ENCODE measurements at places on chromosomes 11 and 22. TPM values are rescaled to one million over a fixed set of nuclear protein-coding genes. Genes with fewer than 3 reads are reported as not detected.
A peak's percentile ranks its signal among the peaks of the same experiment; 100 is the strongest.

The NELL1 gene
- 10.3 TPM for total RNA-seq

DNA sequence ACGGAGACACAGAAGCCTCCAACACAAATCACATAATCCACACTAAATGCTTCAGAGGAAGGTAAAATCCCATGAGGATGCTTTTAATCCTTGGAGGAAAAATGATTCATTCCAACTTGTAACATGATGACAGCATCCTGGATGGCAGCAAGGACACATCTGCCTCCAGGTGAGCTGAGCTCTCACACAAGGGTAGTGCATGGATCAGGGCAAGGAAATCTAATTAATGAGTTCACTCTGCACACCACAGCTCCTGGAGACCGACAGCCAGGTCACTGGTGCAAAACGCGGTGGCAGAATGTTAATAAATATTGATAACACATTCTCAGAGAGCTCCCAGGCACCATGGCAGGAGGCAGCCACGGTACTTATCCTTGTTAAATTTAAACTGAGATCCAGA, 40.3 kb upstream of the CYP2D6 start:
- DNase-seq, result no peak

- DNase-seq, result no peak
These were observed 1144.5 kb upstream of the CCDC90B start for GRCh38 chr11:84430661-84431060.

The DBX1 gene
- total RNA-seq, result not detected

The RAB3IL1 gene
- 53.0 TPM for total RNA-seq

DNA sequence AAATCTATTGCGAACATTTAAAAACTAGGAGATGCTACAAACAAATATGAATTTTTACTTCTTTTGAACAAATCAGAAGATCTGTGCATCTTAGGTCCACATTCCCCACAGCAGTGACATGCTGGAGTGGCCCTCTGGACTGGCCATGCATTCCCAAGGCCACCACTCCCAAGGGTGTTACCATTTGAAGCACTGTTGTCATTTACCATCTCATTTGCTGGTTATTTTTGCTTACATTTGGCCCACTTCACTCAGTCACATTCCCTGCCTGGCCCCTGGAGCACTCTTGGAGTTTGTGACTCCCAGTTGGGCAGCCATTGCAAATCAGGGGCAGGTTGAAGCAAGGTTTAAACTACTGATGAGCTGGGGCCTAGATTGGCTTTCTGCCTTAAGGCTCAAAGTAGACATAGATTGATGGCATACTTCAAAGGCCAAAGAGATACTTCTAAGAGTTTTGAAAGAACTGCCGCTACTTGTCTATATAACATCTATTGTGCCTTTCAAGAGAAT, 8.5 kb upstream of the ZNRF3 start:
- DNase-seq, result no peak

GRCh38 chr11:122676638-122677037, 21.1 kb downstream of the UBASH3B start:
- DNase-seq, result no peak

- no peak for DNase-seq
These were observed 50.9 kb downstream of the AP2A2 start for GRCh38 chr11:976431-977160.

- peak; percentile 28 for DNase-seq
These were observed 137.7 kb downstream of the WT1 start for GRCh38 chr11:32297611-32298011.

- no peak for DNase-seq
These were observed 14.0 kb downstream of the MICALL1 start for GRCh38 chr22:37920126-37920525.

The HBB gene
- 15.7 TPM for total RNA-seq

The C11orf86 gene
- not detected for total RNA-seq

The TYMP gene
- total RNA-seq, result 35.8 TPM

- no peak for DNase-seq
These were observed 214.5 kb downstream of the FAT3 start for GRCh38 chr11:92439133-92439532.

The TRIM51 gene
- total RNA-seq, result not detected

DNA sequence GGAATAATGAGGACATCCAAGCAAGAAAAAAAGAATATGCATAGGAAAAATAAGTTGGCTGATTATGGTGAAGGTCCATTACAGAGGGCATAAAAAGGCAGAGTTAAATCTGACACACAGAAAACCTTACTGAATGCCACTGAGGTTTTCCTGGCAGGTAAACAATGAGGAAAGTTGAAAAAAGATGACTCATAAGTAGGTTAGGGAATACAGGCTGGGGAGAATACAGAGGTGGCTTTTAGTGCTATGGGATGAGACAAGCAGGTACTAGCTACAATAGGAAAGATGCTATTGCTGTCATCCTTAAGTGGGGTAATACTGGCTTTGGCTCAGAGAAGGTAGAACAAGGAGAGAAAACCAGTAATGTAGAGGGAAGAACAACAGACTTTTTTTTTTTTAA, 44.7 kb downstream of the CSTF3 start:
- no peak for DNase-seq

DNA sequence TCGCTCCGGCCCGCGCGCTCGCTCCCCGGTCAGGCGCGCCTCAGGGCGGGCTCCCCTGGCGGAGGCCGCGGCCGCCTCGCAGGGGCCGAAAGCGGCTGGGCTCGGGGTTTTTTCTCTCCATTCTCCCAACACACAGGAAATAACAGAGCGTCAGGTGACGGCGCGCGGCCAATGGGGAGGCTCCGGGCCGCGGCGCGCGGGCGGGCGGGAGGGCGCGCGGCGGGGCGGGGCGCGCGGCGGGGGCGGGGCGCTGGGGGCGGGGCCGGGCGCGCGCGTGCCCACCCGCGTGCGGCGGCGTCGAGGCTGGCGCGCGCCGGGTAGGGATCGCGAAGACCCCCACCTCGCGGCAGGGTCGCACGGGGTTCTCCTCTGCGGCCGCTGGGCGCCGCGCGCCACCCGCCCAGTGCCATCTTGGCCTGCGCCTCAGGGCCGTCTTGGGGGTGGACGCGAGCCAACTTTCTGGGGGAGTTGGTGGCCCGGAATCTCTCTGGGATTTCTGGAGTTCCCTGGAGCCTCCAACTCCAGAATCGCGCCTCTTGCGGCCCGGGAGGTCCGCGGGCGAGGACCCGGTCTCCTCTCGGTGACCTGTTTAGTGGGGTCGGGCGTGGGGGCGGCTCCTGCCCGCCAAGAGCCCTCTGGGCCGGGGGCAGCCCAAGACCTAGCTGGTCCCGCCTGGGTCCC, at the start of gene TCF20:
Gene TCF20 (minus strand): TSS at position 144 of the 681 bp plus-strand sequence. CDS start 55,348 bp downstream, outside the sequence.
- DNase-seq, result peak; percentile 76

GRCh38 chr11:67031791-67032561, 9.0 kb downstream of the SYT12 start:
- no peak for DNase-seq

DNA sequence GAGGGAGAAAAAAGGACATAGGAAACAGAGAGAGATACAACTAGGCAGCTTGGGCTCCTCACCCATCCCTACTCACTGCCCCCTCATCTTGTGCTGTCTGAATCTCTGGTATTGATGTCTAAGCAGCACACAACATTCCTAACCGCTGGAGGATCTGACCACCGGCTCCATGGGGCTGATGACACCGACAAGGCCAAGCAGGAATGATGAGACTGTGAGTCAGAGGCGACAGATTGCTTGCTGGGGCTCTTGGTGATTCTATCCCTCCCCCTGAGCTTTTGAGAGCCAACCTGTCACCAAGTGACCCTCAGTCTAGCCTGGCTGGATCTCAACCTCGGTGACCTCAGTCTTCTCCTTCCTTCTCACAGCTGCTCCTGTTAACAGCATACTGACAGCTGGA, 13.8 kb downstream of the PAMR1 start:
- DNase-seq, result no peak

GRCh38 chr11:87879118-87879517, 296.1 kb downstream of the RAB38 start:
- no peak for DNase-seq

GRCh38 chr11:79794484-79795393, 353.9 kb upstream of the TENM4 start:
- peak; percentile 54 for DNase-seq

GRCh38 chr22:35641494-35642120, 6.6 kb upstream of the APOL6 start:
- no peak for DNase-seq

Measured in prostate gland (tissue), 2 donors.